ENCODE measurements at places on chromosomes 6 and 20. TPM values are rescaled to one million over a fixed set of nuclear protein-coding genes. Genes with fewer than 3 reads are reported as not detected.
A peak's percentile ranks its signal among the peaks of the same experiment; 100 is the strongest.

DNA sequence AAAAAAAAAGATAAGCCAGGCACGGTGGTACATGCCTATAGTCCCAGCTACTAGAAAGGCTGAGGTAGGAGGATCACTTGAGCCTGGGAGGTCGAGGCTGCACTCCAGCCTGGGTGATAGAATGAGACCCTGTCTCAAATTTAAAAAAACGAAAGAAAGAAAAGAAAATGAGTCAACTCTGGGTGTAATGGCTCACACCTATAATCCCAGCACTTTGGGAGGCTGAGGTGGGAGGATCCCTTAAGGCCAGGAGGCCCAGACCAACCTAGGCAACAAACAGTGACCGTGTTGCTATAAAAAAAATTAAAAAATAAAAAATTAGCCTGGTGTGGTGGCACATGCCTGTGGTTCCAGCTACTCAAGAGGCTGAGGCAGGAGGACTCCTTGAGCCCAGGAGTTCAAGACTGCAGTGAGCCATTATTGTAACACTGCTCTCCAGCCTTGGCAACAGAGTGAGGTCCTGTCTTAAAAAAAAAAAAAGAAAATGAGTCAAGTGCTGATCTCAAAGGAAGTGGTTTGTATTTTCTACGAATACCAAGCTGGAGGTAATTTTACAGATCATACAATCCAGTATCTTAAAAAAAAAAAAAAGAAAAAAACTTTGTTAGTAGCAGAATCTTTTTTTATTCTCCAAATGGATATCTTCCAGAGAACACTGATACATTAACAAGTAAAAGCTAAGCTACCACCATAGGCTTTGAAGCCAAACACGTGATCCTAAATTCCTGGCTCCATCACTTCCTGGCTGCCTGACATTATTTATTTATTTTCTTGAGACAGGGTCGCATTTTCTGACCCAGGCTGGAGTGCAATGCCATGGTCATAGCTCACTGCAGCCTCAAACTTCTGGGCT, 5.7 kb downstream of the COMMD7 start:
- no peak for DNase-seq

GRM1 gene
- total RNA-seq: 0.16 TPM

GRCh38 chr6:118260833-118261232, 287.3 kb upstream of the PLN start:
- no peak for DNase-seq

DNA sequence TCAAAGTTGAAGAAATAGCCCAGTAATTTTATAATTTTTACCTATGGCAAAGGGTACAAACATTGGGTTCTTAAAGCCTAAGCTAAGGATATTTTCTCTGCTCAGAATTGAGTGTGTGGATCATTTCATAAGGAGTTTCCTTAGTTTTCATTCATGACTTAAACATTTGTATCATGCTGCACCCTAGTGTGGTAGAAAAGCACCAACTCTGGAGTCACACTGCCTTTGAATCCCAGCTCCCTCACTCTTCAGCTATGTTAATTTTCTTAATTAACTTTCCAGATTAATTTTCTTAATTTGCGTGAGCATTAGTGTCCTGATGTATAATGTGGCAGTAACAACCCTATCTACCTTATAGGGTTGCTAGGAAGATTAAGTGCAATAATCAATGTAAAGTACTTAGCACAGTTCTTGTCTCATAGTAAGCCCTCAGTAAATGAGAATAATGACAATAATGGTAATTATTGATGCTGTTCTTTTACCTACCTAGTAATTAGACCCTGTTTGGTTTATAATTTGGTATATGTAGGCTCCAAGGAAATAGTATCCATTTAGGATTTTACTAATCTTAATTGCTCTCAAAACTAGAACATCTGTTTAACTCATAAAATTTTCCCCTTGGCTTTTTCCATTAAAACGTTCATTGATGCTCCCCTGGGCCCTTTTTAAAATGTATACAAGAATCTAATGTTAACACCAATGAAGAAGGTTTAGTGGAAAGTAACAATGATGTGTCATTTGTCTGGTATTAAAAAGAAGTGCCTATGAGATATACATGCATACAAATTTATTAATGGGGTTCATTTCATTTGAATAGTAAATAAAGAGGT, 31.6 kb downstream of the DSE start:
- DNase-seq: no peak

- no peak for DNase-seq
These were observed 185.8 kb upstream of the MAN1A1 start for GRCh38 chr6:119535332-119535731.

DNA sequence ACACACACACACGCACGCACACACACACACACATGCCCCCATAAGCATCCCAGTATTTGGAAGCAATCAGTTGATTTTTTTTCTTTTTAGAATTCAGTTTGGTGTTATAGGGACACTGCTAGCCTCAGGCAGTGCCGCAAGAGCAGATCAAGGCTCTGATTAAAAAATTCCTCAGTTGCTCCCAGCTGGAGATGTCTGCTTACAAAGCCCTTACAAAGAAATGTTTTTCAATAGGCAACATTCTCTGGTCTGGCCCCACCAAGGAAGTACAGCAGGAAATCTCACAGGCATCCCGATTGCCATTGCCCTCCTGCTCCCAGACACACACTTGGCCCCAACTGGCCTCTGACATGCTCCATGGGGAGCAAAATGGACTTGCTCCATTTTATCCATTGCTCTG, 22.9 kb upstream of the CD83 start:
- DNase-seq: no peak

KHDC1L gene
- total RNA-seq: 0.56 TPM

DNA sequence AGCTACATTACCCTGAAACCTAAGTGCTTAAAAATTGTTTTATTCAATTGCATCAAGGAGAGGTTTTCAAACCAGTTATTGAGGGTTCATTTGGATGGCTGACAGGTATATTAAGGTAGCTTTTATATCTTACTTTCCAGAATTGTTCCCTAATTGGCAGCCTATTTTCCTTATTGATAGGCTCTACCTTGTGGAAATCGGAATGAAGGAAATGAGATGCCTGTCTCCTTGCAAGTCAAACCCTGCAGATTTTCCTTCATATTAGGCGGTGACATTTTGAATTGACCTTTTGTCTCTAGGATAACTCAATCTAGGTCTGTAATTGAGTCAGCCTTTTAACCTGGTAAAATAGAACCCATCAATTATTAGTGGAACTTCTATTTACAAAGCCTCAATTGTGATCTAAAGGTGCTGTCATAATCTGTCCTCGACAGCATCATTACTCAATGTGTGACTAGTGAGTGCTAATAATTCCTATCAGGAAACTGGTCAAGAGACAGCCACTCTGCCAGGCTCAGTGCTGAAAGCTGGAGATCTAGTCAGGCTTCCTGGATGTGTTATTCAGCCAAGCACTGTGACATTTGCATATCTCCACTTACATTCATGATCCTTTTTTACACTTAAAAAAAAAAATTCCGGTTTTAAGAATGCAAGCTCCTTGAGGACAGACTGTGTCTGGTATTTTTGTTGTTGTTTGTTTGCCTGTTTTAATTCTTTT, 20.1 kb downstream of the OPRM1 start:
- DNase-seq: no peak

KCNK16 gene
- total RNA-seq: not detected

CST4 gene
- not detected for total RNA-seq

COL11A2 gene
- total RNA-seq: 14.2 TPM

- DNase-seq: no peak
These were observed 4.6 kb upstream of the EEF1A2 start for GRCh38 chr20:63503524-63503923.

DNA sequence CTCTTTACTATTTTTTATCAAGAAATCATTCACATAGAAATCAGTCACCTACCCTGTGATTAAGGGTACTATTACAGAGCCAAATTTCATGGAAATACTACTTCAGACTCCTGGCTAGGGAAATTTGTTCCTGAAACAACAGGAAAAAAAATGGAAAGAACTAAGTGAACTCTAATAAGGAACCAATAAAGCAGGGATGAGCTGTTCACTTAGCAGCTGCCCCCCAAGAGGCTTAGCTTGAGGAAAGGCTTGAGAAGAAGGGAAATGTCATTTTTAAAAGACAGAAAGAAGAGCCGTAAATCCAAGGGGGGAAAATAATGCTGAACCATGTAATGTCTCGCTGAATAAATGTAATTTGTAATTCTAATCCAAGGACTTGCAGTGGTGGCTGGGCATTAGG, 88.8 kb downstream of the COL21A1 start:
- no peak for DNase-seq

FAXC gene
- 13.9 TPM for total RNA-seq

DNA sequence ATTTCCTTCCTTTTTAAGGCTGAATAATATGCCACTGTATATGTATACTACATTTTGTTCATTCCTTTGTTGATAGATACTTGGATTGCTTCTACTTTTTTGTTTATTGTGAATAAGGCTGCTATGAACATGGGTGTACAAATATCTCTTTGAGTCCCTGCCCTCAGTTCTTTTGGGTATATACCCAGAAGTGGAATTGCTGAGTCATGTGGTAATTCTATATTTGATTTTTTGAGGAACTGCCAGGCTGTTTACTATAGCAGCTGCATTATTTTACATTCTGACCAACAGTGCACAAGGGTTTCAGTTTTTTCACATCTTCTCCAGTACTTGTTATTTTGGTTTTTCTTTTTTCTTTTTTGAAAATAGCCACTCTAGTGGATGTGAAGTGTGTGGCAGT, 34.1 kb downstream of the CDS2 start:
- DNase-seq: no peak

CYP39A1 gene
- total RNA-seq: 6.3 TPM

DNA sequence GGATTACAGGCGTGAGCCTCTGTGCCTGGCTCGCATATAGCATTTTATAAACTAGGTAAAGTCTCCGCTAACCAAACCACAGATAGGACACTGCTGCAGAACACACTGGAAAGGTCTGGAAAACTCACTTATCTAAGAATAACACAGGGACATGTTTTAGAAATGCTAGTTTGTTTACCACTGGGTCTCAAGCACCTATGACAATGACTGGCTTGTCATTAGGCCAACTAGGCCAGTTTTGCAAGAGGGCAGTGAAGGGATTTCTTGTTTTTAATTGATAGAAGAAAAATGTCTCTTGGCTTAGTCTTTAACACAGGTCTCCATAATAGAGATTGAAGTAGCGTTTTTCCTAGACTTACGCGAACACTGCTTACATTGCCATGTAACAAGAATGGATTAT, 201.4 kb downstream of the TMEM242 start:
- DNase-seq: no peak

DNA sequence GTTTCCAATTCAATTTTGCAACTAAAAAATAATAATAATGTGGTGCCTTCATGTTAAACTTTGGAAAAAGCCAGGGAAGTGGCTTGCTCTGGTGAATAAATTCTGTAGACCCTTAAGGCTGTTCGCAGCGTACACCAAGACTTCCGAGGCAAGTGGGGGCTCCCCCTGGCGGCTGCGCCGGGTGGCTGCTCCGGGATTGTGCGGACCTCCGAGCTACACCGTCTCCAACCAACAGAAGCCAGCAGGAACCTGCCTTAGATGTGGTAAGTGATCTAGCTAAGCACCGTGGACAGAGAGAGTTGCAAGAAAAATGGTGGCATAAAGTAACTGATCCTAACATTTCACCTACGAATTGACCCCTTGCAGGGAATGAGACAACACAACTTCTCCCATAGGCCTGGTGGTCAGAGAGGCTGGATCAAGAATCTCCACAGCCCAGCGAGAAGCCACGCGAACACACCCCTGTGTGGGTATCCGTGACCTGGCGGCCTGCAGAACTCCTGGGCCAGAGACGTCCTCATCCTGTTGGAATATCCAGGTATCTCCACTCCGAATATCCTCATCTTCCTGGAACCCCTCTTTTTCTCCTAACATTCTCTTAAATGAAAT, 69.6 kb downstream of the TBXT start:
- peak; percentile 93 for DNase-seq

DNA sequence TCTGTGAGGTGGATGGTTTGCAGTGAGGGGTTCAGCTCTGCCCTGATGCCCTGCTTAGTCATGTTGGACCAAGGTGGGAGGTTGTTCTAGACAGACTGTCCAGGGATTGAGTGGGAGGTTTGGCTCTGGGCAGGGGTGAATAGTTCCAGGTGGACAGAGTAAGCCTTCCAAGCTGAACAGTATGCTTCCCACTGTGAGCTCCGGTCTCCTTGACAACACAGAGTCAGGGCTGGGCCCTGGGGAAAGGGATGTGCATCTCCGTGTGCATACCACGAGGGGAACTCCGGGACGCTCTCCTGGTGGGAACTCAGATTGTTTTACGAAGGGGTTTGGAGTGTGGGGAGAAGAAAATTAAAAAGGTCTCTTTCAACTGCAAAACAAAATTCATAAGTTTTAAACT, 174.7 kb downstream of the DHX35 start:
- no peak for DNase-seq

- no peak for DNase-seq
These were observed 100.2 kb downstream of the AHI1 start for GRCh38 chr6:135397172-135397952.

- no peak for DNase-seq
These were observed 61.4 kb upstream of the ZNF217 start for GRCh38 chr20:53654932-53655624.

All from mesothelial cell of epicardium (in vitro differentiated cells).